ENCODE measurements at places on chromosomes 13 and 19. TPM values are rescaled to one million over a fixed set of nuclear protein-coding genes. Genes with fewer than 3 reads are reported as not detected.

The PVR gene
- total RNA-seq, result 47.7 TPM

DNA sequence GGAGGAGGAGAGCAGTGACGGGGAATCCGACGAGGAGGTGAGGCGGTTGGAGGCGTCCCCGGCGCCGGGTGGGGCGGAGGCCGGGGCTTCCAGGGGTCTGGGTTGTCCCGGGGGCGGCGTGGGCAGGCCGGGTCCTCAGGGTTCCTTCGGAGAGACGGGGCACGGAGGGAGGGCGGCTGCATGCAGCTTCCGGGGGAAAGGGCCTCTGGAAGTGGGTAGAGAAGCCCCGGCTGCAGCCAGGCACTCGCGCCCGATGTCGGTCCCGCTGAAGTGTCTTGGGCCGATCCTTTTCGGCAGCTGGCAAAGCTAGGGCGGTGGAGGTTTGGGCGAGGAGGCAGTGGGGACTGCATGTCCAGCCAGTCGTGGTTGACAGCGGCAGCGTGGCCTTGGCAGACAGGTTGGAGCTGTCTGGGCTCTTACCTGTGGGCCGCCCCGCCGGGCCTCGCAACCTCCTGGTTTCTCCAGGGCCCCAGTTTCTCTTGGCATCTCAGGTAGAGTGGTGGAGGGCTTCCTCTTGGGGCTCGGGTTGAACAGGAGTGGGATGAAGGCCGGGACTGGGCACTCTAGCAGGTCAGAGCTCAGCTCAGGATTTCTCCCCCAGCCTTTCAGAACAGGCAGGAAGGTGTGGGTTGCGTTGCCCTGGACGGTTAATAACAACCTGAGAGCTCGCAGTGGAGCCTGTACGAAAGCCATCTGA, 690 bp downstream of the KMT2B start:
- no peak for DNase-seq

DNA sequence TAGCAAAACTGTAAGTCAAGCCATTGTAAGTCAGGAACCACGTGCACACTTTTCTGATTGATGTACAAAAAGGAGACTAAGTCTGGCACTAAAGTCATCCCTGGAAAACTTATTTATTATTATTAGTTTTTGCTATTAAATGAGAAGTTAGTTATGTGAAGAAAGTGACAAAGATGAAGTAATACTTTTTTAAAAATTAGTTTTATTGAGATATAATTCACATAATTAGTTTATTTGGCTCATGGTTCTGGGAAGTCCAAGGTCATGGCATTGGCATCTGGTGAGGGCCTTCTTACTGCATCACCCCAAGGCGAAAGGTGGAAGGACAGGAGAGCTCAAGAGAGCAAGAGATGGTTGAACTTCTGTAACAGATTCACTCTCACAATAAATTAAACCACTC, 36.9 kb downstream of the GARRE1 start:
- no peak for DNase-seq

DNA sequence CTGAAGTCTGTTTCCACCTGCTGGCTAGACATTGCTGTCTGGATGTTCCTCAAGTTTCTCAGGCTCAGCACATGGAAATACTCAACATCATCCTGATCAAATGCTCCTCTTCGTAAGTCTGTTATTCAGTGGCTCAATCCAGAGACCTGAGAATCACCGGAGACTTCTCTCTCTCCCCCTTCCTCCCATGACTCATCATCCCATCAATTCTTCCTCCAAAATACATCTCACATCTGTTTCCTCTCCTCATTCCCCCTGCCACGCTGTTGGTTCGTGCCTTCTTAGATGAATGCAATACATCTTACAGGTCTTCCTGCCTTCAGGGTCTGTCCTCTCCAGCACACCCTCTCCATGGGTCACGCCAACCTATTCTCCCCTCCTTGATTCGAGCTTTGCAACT, 7.4 kb upstream of the RXFP2 start:
- no peak for DNase-seq

- no peak for DNase-seq
These were observed 14.2 kb downstream of the FBXO46 start for GRCh38 chr19:45716359-45717130.

Data from Panc1 (cell line).